ENCODE measurements at places on chromosomes 7 and 10. TPM values are rescaled to one million over a fixed set of nuclear protein-coding genes. Genes with fewer than 3 reads are reported as not detected.

- DNase-seq: no peak
These were observed 45.2 kb upstream of the BPGM start for GRCh38 chr7:134601459-134601858.

The GSTO2 gene
- polyA plus RNA-seq: 26.9 TPM

DNA sequence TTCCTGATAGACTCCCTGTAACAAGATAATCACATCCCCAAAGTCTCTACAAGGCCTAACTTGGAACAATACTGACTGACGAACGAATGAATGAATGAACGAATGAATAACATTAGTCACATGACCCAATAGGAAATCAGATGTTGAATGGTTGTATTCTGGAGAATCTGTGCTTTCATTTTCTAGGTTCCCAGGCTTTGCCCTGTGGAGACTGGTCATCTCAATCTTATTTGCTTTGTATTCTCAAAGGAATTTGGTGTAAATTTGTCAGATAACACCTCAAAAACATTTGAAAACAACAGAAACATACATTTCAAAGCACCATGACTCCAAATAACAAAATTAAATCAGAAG is 69.6 kb upstream of the COL1A2 start:
- DNase-seq: no peak

GRCh38 chr7:98399890-98400541 is 874 bp downstream of the BAIAP2L1 start:
- no peak for DNase-seq

DNA sequence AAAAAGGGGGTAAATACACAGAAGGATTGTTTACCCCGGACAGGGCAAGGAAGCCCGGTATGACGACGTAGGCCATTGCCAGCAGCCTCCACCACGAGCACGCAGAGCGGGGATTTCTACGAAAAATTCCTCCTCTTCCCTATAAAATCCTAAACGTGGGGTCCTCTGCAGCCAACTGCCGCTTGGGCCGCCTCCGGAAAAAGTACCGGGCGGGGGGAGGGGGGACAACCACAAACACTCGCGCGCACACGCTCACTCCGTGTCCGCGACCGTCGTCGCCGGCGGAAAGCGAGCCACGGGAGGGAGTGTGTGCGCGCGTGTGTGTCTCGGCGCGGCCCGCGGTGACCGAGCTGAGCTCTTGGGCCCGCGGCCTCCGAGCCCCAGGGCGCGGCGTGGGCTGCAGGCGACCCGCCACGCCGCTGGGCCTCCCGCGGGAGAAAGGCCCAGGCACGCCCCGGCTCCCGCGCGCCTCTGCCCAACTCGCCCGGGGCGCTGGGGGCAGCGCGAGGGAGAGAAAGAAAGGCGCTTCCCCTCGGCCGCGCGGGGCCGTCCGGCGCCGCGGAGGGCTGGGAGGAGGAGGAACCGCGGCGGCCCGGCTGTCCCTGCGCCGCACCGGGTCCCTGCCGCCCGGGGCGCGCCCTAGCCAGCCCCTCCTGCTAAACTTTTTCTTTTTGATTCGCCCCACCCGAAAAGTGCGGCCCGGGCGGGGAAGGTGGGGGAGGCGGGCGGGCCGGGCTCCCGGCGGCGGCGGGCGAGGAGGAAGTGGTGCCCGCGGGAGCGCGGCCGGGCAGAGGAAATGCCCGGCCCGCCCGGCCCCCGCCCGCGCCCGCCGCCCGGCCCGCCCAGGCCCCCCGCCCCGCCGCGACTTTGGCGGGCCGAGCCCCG is 1.5 kb downstream of the CTBP2 start:
- DNase-seq: no peak

DNA sequence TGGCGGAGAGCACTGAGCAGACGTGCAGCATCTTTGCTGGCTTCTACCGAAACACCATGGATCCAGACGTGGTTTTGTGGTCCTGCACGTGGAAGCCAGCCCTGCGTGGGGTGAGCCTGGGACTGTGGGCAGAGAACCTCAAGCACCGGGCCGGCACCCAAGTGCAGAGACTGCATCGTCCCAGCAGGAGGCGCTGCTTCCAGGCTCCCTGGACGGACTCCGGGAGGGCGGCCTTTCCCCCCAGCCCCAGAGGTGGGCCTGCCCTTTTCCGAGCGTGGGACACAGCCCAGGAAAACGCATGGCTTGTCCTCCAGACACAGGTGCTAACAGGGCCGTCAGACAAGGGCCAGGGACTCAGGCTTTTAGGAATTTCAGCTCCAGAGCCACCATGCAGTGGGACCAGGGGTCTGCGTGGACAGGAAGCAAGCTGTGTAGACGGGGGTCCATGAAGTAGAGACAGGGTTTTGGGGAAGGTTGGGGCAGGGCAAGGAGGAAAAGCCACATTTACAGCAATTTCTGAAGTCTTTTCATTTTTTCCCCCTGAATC is 303.9 kb downstream of the WDR37 start:
- DNase-seq: no peak

DNA sequence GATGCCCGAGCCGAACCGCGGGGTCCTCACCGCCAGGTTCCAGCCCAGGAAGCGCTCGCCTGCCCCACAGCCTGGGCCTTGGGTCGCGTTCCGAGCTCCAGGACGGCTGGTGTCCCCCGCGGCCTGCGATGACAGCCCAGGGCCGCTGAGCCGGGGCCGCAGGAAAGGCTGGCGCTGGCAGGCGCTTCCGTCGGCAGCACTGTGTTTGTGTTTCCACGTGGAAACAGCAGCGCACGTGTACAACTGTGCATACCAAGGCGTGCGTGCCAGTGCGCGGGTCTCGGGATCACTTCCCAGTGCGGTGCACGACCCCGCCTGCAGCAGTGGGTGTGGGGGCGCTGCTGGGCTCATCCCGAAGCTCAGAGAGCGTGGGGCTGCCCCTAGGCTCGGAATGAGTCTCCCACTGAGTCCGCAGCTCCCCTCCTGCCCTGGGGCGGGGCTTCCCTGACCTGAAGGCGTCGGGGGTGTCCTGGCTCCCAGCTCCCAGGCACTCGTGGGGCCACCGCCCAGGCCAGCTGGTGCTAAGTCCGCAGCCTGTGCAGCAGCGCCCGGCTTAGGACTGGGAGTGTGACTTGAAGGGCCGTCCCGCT is 17.2 kb downstream of the AP5Z1 start:
- no peak for DNase-seq

DNA sequence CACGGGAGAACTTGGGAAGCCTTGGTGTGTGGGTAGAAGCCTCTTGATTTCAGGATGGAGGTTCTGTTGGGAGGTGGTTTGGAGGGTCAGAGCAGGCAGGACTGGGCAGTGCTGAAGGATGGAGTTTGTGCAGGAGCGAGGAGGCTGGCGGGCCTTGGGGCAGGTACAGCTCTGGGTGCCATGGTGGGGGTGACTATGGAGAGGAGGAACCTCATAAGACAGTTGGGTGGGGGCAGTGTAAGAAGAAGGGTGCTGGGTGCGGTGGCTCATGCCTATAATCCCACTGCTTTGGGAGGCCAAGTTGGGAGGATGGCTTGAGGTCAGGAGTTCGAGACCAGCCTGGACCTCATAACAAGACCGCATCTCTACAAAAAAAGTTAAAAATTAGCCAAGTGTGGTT is 54.7 kb upstream of the GTF2IRD1 start:
- DNase-seq: no peak

GRCh38 chr7:120553491-120553890 is 280.5 kb downstream of the KCND2 start:
- no peak for DNase-seq

The IDE gene
- 15.6 TPM for polyA plus RNA-seq

DNA sequence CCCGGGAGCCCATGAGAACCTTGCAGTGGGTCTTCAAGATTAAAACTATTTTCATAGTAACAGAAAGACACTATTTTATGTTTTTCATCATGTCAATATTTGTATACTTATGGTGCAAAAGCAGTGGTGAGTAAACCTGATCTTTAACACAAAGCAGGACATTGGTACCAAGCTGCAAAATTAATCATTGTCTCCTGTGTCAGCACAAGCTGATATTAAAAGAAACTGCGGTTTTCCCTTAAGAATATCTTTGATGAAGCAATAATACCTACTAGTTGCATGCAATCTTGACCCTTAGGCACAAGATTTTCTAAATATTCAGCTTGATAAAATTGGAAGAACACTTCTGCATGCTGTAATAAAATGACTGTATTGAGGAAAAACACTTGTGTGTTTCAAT is 121.7 kb downstream of the MDFIC start:
- DNase-seq: no peak

- no peak for DNase-seq
These were observed 1087.0 kb upstream of the LRRTM3 start for GRCh38 chr10:65838811-65839210.

DNA sequence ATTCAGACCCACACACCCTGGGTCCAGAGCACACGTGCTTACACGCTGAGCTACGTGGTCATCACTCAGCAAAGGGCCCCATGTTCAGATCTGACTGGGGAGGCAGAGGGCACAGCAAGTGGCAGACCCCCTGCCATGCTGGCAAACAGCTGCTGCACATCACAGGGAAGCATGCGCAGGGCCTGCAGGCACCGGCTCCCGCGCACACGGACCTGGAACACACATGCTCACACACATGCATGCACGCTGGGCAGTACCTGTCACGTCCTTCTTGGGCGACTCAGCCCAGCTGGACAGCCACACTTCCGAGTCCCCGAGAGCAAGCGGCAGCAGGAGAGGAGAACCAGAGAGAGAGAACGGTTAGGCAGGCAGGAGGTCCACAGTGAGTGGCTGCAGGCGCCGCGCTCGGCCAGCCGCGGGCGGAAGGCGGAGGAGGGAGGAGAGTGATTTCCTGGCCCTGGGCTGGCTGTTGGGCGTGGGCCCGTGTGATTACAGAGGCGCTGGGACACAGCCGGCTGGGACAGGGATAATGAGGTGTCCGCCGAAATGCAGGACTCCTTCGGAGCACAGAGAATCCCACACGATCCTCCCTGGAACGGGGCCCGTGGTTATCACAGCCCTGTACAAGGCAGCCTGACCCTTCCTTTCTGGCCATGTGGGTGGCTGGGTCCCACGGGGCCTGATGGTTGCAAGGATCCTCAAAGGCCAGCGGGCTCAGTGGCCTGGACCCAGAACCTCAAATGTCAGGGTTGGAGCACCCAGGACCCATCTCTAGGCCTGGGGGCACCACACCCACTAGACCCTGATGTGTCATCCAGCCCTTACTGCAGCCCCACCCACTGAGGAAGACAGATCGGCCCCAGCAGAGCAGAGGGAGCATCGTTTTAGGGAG is 175.1 kb downstream of the NEURL1 start:
- DNase-seq: no peak

The PGAM2 gene
- 2.8 TPM for polyA plus RNA-seq

- DNase-seq: no peak
These were observed 373.6 kb upstream of the LRGUK start for GRCh38 chr7:133753513-133753912.

DNA sequence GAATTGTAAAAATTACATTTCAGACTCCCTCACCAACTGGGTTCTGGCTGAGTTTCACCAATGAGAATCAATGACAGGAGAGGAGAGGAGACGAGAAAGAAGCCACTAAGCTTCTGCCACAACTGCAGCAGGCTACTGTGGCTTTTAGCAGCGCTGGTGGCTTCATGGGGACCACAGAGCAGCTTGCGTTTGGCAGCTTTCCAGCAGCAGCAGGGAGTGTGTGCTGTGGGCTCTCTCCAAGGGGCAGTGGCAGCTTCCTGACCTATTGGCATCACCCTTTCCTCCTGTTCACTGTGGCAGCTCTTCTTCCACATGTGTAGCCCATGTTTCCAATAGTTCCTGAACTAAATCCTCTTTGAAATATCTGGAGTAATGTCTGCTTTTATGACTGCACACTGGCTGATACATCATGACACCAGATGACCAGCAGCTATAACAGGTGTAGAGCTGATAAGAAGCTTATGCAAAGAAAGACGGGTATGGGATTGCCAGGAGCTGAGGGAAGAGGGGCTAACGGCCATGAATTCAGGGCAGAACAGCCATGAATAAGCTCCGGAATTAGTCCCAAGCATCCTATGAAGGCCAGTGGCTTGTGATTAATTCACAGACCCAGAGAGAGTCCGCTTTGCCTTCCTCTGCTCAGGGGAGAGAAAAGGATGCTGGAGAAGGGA is 46.8 kb downstream of the KCNH2 start:
- no peak for DNase-seq

The OR2A7 gene
- polyA plus RNA-seq: 5.4 TPM

GRCh38 chr7:82275342-82275741 is 168.2 kb downstream of the CACNA2D1 start:
- DNase-seq: no peak

DNA sequence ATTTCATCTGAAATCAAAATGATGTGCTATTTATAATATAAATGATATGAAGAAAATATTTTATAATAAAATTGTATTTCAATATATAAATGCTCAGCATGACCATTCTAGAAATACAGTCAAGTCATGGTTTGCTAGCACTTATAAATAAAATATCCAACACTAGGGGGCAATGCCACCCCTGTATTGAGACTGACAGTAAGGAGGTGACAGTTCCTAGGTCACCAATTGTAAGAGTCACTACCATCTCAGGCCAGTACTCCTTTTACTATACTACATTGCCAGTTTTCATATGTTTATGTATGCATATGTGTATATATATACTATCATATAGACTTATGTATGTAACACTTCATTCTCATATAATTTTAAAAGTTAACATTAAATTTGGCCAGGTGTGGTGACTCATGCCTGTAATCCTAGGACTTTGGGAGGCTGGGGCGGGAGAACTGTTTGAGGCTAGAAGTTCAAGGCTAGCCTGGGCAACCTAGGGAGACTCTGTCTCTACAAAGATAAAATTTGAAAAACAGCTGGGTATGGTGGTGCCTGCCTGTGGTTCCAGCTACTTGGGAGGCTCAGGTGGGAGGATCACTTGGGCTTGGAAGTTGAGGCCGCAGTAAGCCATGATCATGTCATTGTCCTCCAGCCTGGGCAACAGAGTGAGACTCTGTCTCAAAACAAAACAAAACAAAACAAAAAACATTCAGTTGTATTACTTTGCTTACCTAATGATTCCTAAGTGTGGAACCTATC is 2.4 kb upstream of the CNOT4 start:
- DNase-seq: no peak

DNA sequence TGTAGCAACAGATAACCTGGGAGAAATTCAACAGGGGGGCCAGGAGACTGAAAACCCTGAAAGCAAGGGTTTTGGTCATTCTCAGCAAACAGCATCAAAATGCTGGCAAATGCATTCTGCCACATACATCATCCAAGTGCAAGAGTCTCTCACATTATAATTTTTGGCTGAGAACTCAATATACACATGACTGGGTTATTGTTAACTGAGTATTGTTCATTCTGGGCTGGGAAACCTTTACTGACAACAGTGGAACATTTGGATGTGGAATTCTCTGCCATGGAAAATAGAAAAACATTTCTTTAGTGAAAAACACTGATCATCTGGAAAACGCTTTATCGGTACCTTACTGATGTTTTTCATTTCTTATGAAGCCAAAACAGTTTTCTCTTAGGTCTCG is 73.1 kb upstream of the MET start:
- DNase-seq: no peak

The CHN2 gene
- polyA plus RNA-seq: 11.3 TPM

The GPER1 gene
- 6.5 TPM for polyA plus RNA-seq

The TMEM225B gene
- 3.0 TPM for polyA plus RNA-seq

DNA sequence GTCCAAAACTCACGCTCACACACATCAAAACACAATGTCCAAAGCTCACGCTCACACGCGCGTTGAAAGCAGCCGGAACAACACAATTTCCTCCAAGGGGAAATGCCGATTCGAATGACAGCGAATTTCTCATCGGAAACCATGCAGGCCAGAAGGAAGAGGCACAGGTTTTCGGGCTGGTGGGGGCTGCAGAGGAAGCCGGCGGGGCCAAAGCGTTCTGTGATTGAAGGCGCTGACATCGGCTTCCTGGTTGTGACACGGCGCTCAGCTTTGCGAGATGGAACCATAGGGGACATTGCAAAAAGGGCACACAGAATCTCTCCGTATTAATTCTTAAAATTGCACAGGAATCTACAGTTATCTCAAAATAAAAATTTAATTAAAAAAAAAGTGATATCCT is 61.3 kb downstream of the FOXL3 start:
- DNase-seq: no peak

The PAPOLB gene
- polyA plus RNA-seq: 0.10 TPM
